Fibroblast of pulmonary artery (primary cell): ENCODE measurements at places on chromosomes 3 and 15.

- DNase-seq = no peak
These were observed 339.7 kb downstream of the NLGN1 start for GRCh38 chr3:173737167-173737808.

DNA sequence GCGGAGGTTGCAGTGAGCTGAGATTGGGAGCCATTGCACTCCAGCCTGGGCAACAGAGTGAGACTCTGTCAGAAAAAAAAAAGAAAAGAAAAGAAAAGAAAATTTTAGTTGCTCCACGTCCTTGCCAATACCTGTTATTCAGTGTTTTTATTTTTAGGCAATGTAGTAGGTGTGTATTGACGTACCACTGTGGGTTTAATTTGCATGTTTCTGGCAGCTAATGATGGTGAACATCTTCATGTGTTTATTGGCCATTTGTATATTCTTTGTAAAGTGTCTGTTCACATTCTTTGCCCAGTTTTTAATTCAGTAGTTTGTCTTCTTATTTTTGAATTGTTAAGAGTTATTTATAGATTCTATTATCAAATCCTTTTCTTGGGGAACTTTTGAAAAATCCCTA is 38.1 kb upstream of the GCSAM start:
- DNase-seq = no peak

DNA sequence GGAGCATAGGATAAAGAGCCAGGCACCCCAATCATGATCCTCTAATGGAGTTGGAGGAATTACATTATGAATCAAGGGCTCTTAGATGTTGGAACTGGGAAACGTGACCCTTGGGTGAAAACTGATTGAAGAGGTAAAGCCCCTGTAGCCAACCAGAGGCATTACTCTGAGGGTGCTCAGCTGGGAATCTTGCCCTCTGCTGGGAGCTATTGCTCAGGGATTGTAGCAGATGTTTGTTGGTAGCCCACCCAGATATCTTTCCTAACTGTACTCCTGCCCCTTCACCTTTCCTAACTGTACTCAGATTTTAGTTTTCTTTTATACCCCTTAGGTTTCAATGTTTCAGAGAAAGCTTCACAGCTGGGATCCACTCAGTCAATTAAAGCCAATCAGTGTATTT is 74.2 kb downstream of the RARB start:
- DNase-seq = no peak

- DNase-seq = peak; percentile 48
These were observed 199.8 kb downstream of the TCF12 start for GRCh38 chr15:57118013-57118799.

DNA sequence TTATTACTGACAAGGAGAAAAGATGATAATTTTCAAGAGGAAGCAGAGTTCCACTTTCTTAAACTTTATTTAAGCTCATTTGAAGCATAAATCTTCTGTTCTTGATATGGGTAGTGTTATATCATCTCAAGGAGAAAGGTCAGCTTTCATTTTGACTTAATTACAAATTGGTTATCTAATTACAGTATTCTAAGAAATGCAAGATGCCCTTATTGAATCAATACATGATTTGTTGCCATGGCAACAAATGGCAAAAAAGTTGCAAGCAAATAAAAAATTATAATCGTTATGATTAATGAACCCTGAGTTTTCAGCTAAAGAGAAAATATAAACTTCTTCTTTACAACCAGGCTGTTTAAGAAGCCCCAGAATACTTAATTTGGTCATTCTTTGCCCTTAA is 622.7 kb downstream of the RBMS3 start:
- no peak for DNase-seq

DNA sequence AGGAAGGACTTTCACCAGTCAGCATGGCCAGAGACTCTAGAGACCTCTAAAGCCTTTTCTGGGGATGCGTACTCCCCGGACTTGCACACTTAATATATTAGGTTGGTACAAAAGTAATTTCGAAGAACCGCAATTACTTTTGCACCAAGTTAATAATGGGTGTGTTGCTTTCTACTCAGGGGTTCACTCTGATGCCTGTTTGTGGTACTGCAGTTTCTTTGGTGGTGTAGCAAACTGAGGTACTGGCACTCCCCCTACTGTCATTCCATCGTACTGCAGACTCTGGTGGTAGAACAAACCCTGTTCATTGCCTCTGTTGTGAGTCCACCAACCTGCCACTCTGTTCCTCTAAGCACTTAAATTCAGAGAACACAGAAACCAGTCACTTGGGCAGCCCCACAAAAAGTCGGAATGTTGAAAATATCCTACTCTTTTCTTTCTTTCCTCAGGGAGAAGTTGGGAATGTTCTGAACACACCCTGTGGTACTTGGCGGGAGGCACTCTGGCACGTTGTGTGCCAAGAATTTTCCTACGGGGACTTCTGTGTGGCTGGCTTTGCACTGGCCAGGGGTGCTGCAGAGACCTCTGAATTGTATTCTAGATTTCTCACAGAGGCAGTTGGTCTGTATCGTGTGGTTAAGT is 46.3 kb downstream of the GABRG3 start:
- DNase-seq = peak; percentile 66

- DNase-seq = no peak
These were observed 17.7 kb upstream of the OCA2 start for GRCh38 chr15:28116521-28117431.

- no peak for DNase-seq
These were observed 434.2 kb downstream of the ZIC1 start for GRCh38 chr3:147843331-147843730.

GRCh38 chr3:37969596-37970100 is 20.9 kb upstream of the VILL start:
- DNase-seq = no peak

- DNase-seq = no peak
These were observed 276.7 kb downstream of the CHL1 start for GRCh38 chr3:473033-473800.

- DNase-seq = no peak
These were observed 234.9 kb downstream of the NTRK3 start for GRCh38 chr15:88021601-88022000.

DNA sequence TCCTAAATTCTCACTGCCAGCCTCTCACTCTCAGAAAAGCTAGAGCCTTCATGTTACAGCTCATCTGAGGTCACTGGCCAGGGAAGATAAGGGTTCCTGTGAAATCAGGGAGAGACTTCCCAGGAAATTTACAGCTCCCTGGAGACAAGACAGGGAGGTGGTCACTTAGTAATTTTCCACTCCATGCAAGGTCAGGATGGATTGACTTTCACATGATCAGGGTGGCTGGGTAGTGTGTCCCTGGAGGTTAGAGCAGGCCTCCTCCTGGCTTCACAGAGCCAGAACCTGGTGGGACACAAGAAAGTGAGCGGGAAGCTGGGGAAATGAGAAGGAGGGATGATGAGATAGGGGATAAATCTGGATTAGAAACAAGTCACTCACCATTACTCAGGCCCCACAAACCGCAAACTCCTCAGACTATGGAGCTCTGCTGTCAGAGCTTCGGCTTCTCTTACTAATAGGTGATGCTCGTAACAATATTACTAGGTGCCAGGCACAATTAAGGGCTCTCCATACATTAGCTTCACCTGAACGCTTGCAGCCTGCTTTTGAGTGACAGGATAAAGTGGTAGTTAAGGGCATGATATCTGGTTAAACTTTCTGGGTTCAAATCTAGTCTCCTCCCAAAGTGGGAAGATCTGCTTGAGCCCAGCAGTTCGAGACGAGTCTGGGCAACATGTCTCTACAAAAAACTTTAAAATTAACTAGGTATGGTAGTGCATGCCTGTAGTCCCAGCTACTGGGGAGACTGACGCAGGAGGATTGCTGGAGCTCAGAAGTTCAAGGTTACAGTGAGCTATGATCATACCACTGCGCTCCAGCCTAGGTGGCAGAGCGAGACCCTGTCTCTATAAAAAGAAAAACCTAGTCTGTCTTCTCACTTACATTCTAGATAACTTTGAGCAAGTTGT is 24.9 kb downstream of the DUOX2 start:
- DNase-seq = no peak

GRCh38 chr3:100245136-100245535 is 15.7 kb upstream of the TBC1D23 start:
- peak; percentile 24 for DNase-seq

GRCh38 chr15:67474405-67475110 is 46.4 kb upstream of the C15orf61 start:
- DNase-seq = no peak

DNA sequence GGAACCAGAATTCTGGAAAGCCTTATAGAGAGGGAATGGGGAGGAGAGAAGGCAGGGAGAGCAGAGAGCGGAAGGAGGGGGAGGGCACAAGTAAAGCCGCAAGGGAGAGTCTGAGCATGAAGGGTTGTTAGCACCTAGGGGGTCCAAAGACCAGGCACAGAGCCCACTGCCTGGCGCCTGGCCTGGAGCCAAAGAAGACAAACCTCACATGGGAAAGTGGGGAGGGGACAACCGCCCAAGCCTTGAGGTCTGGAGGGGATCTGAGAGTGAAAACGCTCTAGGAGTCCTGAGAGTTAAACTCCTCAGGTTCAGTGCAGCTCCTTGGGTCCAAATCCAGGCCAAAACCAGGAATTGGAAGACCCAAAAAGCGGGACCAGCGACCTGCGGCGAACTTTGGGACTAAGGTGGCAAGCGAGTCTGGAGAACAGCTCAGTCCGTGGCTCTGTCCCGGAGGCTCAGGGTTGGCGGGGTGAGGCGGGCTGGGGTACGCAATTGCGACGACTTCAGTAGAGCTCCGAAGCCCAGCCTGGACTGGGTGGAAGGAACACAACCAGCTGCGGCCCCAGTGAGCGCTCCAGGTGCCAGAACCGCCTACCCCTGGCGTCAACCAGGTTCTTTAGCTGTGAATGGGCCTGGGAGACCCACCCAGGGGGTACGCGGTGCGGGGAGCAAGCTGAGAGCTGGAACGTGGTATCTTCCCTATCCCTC is 807 bp upstream of the INAFM2 start:
- DNase-seq = peak; percentile 52

DNA sequence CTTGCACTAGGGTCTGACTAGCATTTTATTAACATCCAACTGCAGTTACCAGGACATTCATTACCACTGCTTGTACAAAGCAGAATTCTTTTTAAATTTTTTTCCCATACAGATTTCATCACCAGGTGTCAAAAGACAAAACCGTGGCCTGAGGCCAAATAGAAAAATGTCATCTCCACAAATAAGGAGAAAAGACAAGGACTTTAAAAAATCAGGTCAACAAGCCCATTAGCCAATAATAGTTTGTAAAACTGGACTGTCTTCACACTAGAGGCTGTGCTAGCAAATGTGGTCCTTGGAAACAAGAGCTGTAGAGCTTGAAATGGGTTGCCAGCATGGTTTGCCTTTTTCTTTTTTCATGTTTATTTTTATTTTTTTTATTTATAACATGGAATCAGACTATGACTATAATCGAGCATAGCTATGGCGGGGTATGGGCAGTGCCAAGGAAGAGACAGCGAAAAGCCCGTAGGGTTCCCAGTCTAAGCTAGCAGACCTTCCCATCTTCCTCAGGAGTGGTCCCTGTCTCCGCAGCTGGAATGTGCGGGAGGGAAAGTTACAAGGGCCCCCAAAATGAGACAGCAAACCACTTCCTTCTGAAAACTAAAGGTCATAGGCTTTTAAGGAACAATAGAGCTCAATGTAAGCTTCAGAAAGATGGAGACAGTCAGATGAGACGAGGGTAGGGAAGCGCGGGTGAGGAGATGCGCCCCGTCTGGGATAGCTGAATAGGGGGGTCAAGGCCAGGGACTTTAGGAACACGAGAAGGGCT is 1.5 kb downstream of the PTPN9 start:
- peak; percentile 49 for DNase-seq

DNA sequence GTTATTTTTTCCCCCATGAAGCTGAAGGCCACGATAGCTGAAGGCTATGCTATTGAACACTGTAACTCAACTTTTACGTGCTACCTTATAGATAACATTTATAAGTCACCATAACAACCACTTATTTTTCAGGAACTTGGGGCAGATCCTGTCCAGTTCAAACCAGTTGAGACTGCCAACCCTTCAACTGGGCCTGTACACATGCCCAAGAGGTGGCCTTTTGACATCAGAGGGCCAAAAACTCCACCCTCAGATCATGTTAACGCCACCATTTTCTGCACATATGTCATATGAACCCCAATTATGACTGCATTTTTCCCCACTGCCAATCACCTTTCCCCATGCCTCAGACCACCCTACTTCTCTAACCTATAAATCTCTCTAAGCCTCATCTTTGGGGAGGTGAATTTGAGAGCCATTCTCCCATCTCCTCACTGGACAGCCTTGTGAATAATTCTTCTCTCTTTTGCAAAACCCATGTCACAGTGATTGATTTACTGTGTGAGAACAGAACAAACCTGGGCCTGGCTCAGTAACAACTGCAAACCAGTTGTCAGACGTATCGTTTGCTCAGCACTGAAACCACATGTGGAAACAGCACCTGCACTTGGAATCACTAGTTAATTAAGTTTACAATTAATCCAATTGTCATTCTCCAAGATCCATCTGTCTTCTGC is 42.5 kb downstream of the ZNF445 start:
- no peak for DNase-seq

DNA sequence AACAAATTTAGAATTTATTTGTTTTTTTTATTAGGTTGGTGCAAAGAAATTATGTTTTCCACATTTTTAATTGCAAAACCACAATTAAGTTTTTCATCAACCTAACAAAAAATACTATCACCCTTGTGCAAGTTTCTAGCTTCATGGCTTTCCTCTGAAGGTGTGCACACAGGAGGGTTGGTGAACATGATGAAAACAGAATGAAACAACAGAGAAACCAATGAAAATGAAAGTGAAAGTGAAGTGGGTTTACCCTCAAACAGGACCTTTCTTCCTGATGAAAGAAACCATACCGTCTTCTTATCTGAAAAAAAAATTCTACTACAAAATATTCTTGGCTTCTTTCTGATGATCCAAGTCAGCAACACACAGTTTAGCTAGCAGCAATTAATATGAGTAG is 71.9 kb upstream of the FEZF2 start:
- peak; percentile 42 for DNase-seq

- no peak for DNase-seq
These were observed 34.5 kb upstream of the SKOR1 start for GRCh38 chr15:67790610-67791319.

GRCh38 chr3:8524249-8524648 is 22.6 kb downstream of the LMCD1 start:
- no peak for DNase-seq

- DNase-seq = peak; percentile 5
These were observed at the start of gene FAM174B for GRCh38 chr15:92655178-92655995. Gene FAM174B, minus strand, starts transcription at chr15:92655775.

DNA sequence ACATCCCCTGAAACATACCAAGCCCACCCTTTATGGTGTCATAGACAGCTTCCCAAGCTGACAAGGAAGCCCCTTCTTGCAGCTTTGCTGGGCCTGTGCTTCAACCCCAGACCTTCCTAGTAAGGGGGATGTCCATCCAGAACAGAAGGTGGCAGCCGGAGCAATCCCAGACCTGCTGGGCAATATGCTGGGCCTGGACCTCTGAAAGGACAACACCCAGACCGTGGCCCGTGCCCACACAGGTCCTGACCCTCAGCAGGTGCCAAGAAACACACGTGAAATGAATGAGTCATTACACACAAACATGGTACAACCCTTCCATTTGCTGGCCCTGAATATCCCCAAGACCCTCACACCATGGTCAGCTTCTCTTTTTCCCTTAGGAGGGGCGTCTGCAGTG is 19.8 kb upstream of the VILL start:
- DNase-seq = no peak

- peak; percentile 39 for DNase-seq
These were observed 209.8 kb downstream of the PDCD6IP start for GRCh38 chr3:34008191-34008590.

- DNase-seq = no peak
These were observed 21.6 kb downstream of the EMC4 start for GRCh38 chr15:34246276-34246976.

GRCh38 chr3:24197809-24198208 is 252.7 kb downstream of the NR1D2 start:
- DNase-seq = no peak

- DNase-seq = peak; percentile 64
These were observed 511.9 kb downstream of the GBE1 start for GRCh38 chr3:81249540-81250029.
